SHP77 treated with DMSO at 0.1 percent for 48 hours (cell line): ENCODE measurements at places on chromosomes 3 and 15.

- no peak for DNase-seq
These were observed 28.2 kb downstream of the SLCO3A1 start for GRCh38 chr15:91881569-91882297.

GRCh38 chr3:4845882-4846281 is 133.4 kb upstream of the BHLHE40 start:
- DNase-seq = no peak

GRCh38 chr3:46731795-46732194 is 14.1 kb upstream of the PRSS50 start:
- DNase-seq = no peak

DNA sequence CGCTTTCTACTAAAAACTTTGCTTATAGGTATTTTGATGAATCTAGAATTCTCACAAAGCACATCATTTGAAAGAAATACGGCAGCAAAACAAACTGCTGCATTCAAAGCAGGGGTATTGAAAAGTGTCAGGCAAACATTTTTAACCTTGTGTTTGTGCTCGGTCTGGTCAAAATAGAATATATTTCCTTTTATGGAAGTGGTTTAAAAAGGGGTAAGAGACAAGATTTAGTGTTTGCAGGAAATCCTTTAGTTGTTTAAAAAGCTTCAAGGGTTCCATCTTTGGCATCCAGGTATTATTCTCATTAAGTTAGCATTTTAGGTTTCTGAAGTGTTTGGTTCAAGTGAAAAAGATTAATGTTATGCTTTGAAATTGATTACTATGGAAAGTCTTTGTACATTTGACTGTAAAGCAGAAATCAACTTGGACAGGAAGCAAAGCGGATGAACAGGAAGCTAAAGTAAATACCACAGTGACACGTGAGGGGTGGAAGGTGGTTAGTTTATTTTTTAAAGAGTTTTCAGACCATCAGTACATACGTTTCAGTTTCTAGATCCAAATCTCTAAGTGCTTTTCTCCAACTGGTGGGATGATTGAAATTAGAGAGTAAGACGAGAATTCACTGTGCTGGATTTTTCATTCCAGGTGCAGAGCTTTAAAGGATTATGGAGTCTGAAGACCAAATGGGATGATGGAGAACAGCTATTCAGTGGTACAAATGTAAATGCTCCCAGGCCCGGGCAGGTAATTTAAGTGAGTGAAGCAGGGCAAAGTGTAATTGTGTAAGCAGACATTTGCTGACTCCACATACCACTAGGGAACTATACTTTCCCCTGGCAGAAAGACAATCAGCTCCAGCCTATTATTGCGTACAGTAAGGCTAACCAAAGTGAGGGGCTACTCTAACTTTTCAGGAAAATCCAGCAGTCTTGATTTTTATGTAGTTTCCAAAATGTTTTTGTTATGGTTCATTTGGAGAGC is 341.8 kb upstream of the TBL1XR1 start:
- no peak for DNase-seq

GRCh38 chr15:63287109-63287508 is 9.7 kb downstream of the APH1B start:
- DNase-seq = no peak

DNA sequence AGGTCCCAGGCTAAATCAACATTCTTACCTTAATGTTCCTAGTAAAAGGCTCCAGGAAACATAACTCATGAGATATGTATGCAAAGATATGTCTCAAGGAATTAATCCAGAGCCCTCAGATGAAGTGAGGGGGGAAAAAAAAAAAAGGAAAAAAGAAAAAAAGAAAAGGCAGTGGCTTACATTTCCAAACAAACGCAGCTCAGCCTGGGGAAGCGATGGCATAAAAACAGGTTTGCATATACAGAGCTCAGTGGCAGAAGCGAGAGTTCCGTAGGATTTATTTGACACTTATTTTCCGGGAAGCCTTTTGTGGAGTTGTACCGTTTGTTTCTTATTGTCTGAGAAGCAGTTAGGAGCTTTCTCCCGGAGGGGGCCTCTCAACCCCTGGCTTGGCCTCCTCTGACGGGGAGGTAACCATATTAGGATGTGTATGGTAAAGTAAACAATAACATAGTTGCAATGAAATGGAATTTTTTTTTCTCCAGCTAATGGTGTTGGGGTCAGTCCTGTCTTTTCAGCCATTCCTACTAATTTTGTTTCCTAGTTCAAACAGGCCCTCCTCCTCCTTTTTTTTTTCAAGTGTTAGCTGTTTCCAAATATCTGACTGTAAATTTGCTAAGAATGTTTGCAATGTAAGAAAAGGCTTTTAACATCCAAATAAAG is 338.6 kb downstream of the FOXP1 start:
- DNase-seq = no peak

DNA sequence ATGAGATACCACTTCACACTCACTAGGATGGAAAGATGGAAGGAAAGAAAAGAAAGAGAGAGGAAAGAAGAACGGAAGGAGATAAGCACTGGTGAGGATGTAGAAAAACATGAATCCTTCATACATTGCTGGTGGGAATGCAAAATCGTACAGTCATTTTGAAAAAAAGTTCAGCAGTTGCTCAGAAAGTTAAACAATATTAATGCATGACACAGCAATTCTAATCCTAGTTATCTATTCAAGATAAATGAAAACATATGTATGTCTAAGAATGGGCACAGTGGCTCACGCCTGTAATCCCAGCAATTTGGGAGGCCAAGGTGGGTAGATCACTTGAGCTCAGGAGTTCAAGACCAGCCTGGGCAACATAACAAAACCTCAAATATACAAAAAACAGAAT is 59.1 kb downstream of the SENP7 start:
- DNase-seq = no peak
